ENCODE measurements at places on chromosomes 5 and 9. TPM values are rescaled to one million over a fixed set of nuclear protein-coding genes. Genes with fewer than 3 reads are reported as not detected.

The RASEF gene
- total RNA-seq = 0.63 TPM

The SGCD gene
- total RNA-seq = 7.8 TPM

The SHROOM1 gene
- total RNA-seq = 0.94 TPM

The SCAI gene
- 91.1 TPM for total RNA-seq

The GPRIN1 gene
- 113 TPM for total RNA-seq

The DAB2IP gene
- total RNA-seq = 21.9 TPM

The SEC16A gene
- 29.7 TPM for total RNA-seq

The ZNF462 gene
- total RNA-seq = 182 TPM

The SLC1A3 gene
- total RNA-seq = 231 TPM

The PRSS3 gene
- total RNA-seq = not detected

The KIF27 gene
- total RNA-seq = 18.8 TPM

The OR1Q1 gene
- total RNA-seq = not detected

The ENHO gene
- 27.5 TPM for total RNA-seq

The PDZD2 gene
- total RNA-seq = 47.3 TPM

The ARID3C gene
- total RNA-seq = 0.63 TPM

The ZNG1A gene
- 39.8 TPM for total RNA-seq

The FGD3 gene
- 32.2 TPM for total RNA-seq

The LOX gene
- total RNA-seq = 7.2 TPM

The SHOC1 gene
- total RNA-seq = not detected

The GPR150 gene
- not detected for total RNA-seq

The SOX30 gene
- not detected for total RNA-seq

The STPG3 gene
- total RNA-seq = not detected

The SLC22A4 gene
- total RNA-seq = 1.6 TPM

The TBC1D9B gene
- total RNA-seq = 75.1 TPM

The ASPN gene
- total RNA-seq = 1.3 TPM

The PCDHA2 gene
- 20.3 TPM for total RNA-seq

The SPATA31C1 gene
- not detected for total RNA-seq

The CYLC2 gene
- not detected for total RNA-seq

The UBAP1 gene
- total RNA-seq = 21.0 TPM

Data from parietal lobe (tissue), 2 donors.